ENCODE measurements at places on chromosomes 12 and 14.

GRCh38 chr12:89984846-89985245 is 276.2 kb upstream of the ATP2B1 start:
- no peak for DNase-seq

- DNase-seq, result no peak
Measured at GRCh38 chr12:115440438-115440837, 756.5 kb upstream of the TBX3 start.

GRCh38 chr12:66232263-66232662 is 43.2 kb downstream of the IRAK3 start:
- DNase-seq, result no peak

GRCh38 chr12:65152012-65152411 is 17.4 kb upstream of the LEMD3 start:
- no peak for DNase-seq

- DNase-seq, result no peak
Measured at GRCh38 chr12:2334689-2335088, 281.9 kb downstream of the CACNA1C start.

GRCh38 chr14:68182492-68182891 is 362.9 kb downstream of the RAD51B start:
- no peak for DNase-seq

- no peak for DNase-seq
Measured at GRCh38 chr12:125267114-125267513, 201.9 kb downstream of the AACS start.

- DNase-seq, result no peak
Measured at GRCh38 chr12:98998697-98999299, 353.7 kb downstream of the APAF1 start.

GRCh38 chr12:24596768-24597388 is 352.0 kb downstream of the BCAT1 start:
- no peak for DNase-seq

DNA sequence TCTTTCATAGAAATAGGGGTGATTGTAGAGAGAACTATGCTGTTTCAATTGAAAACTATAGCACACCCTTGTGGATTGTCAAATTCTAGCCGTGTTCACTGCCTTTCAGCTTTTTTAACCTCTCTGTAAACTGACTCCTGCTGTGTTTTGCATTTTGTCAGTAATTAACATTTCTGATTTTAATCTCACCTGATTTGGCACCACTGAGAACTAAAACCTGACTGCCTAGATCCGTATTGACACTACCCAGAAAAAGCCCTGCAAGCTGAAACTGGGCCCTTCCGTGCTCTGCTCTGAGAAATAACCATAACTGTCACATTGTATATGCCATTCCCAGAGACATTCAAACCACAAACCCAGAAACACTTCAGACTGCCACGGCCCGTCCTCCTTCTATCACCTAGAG is 26.6 kb upstream of the ETV6 start:
- no peak for DNase-seq

- DNase-seq, result no peak
Measured at GRCh38 chr12:15801770-15802744, 12.9 kb upstream of the EPS8 start.
